ENCODE measurements at places on chromosomes 2 and 18. TPM values are rescaled to one million over a fixed set of nuclear protein-coding genes. Genes with fewer than 3 reads are reported as not detected.

The SNTG2 gene
- total RNA-seq = not detected

The LYPD6B gene
- 0.43 TPM for total RNA-seq

The BMP10 gene
- total RNA-seq = not detected

The HJURP gene
- total RNA-seq = 29.0 TPM

The C1QL2 gene
- total RNA-seq = not detected

The TUBA3E gene
- not detected for total RNA-seq

GRCh38 chr2:134570676-134571075 is 148.1 kb downstream of the TMEM163 start:
- H3K27me3 ChIP-seq = no peaks in the 10 kb centered on the region
- H3K27ac ChIP-seq = no peak overlapping the region
- H3K4me1 ChIP-seq = peaks cover 5% of the 10 kb centered on the region
- no peak overlapping the region for H3K4me3 ChIP-seq
- peak; percentile 56 for DNase-seq

DNA sequence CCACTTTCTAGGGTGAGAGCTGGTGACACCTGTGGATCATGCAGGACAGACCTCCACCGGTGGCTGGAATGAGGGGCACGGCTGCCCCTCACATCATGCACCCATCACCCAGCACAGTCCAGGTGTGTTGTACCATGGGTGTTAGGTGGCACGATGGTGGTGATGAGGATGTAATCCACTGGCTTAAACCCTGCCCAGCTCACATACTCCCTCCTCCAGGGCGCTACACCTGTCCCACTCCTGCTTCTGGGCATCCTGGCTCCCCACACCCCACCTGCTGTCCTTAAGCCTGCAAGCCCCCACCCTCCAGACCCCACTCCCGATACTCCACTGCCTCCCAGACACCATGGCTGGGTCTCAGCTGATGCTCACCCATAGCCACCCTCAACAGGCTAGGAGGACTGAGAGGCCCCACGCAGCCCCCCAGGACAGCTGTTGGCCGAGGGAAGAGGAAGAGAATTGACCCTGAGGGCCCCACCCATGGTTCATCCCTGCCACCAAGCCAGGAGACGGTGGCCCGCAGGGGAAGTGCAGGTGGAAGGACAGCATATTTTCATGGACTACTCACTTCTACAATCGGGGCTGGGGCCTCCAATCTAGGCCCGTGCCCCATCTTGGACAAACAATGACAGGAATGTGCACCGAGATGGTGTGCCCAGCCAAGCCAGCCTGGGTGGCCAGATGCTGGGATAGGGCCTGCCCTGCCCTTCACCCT is 34.3 kb downstream of the MAL start:
- no peak for DNase-seq
- H3K4me3 ChIP-seq = no peak overlapping the region
- no peaks in the 10 kb centered on the region for H3K4me1 ChIP-seq

GRCh38 chr18:79553696-79554095 is 125.9 kb upstream of the CTDP1 start:
- no peak overlapping the region for H3K4me3 ChIP-seq
- no peak for DNase-seq
- no peaks in the 10 kb centered on the region for H3K27me3 ChIP-seq
- no peak overlapping the region for H3K27ac ChIP-seq
- no peaks in the 10 kb centered on the region for H3K36me3 ChIP-seq
- no peaks in the 10 kb centered on the region for H3K4me1 ChIP-seq

DNA sequence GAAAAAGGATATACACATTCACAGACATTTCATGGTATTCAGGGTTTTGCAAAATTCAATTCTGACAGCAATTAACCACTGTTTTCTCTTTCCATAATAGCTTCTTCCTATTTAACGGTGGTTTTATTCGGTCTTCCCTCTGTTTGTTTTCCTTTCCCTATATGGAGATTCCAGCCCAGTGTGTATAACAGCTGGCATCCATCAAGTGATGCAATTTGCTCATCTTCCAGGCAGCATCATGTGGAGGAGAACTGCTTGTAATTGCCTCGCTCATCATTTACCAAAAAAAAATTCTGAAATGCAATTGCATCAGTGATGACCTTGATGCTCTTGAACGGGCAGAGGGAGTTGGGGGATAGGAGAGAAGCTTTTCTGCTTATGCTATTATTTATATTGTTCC is 165.9 kb upstream of the PGAP1 start:
- H3K36me3 ChIP-seq = peaks cover 15% of the 10 kb centered on the region
- DNase-seq = no peak
- H3K27ac ChIP-seq = no peak overlapping the region
- no peak overlapping the region for H3K4me3 ChIP-seq
- no peaks in the 10 kb centered on the region for H3K27me3 ChIP-seq
- H3K4me1 ChIP-seq = no peaks in the 10 kb centered on the region

GRCh38 chr2:200845194-200845593 is 19.3 kb downstream of the CLK1 start:
- no peak overlapping the region for H3K27ac ChIP-seq
- no peak overlapping the region for H3K4me3 ChIP-seq
- no peak for DNase-seq
- H3K27me3 ChIP-seq = no peaks in the 10 kb centered on the region
- no peaks in the 10 kb centered on the region for H3K36me3 ChIP-seq

GRCh38 chr18:70190529-70190928 is 15.0 kb downstream of the RTTN start:
- H3K36me3 ChIP-seq = peaks cover 78% of the 10 kb centered on the region
- DNase-seq = no peak
- H3K27me3 ChIP-seq = no peaks in the 10 kb centered on the region
- H3K27ac ChIP-seq = no peak overlapping the region
- H3K4me3 ChIP-seq = no peak overlapping the region

- DNase-seq = peak; percentile 44
- no peak overlapping the region for H3K4me3 ChIP-seq
- no peaks in the 10 kb centered on the region for H3K36me3 ChIP-seq
- H3K27me3 ChIP-seq = no peaks in the 10 kb centered on the region
- peak overlapping the region; percentile 82 for H3K27ac ChIP-seq
Observed at GRCh38 chr2:32719430-32719829, 91.6 kb downstream of the TTC27 start.

DNA sequence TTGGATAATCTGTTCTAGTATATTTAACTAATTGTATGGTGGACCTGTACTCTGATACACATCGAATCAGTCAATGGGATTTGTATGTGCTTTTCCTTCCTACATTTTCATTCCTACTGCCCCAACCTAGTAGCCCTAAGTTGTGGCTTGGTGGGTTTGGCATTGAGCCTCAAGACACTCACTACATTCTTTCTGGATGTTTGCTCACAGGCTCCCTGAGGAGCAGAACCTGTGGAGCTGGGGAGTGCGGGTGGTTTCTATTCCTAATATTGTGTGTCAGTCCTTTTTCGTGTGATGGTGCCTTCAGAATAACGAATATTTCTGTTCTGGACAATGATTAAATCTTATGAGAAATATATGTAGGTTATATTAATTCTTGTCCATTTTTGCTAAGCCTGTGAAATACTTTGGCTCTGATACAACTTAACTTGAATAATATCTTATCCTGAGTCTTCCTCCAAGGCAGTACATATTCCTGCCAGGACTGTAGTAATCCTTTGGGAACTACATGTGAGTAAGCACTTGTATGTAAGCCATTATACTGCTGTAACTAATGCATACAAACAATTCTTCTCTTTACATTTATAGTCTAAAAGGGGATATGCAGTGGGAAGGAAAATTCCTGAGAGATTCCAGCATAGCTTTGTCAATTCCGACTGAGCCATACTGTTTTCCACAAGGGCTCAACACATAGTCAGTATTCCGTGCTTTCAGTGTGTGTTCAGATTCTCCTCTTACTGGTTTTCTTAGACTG is 150.6 kb downstream of the AGPS start:
- H3K27ac ChIP-seq = no peak overlapping the region
- H3K4me3 ChIP-seq = no peak overlapping the region
- no peaks in the 10 kb centered on the region for H3K4me1 ChIP-seq
- no peaks in the 10 kb centered on the region for H3K27me3 ChIP-seq

DNA sequence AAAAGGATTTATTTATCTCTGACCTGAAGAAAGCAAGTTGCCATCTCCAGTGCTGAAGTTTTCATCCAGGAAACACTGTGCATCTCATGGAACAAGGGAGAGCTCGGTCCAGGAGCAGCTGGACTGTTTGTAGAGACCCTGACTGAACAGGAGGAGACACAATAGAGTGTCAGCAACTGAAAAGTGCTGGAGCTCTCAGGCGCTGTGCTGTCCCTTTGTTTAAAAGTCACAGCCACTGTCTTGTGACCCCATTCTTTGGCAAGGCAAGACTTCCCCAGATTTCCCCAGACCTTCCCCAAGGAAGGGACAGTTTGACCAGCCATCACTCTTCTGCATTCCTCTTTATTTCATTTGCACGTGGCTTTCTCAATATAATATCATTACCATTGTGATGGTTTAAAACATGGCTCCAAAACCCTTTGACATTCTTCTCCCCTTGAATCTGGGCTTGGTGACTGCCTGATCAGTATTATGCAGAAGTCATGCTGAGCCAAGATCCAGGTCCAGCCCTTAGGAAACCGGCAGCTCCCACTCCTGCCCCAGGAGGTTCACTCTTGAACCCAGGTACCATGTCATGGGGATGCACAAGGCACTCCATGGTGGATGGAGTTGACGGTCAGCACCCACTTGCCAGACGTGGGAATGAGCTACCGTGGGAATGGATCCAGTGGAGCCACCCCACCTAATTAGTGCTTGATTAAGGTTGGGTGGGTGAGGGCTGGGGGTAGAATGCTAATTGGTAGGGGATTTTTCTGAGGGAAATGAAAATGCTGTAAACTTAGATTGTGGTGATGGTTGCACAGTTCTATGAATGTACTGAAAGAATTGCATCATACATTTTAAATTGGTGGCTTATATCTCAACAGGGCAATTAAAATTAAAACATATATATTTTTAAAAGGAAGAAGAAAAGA is 497.9 kb upstream of the RAB6C start:
- H3K4me1 ChIP-seq = peaks cover 16% of the 10 kb centered on the region
- H3K27me3 ChIP-seq = no peaks in the 10 kb centered on the region
- no peak for DNase-seq
- no peak overlapping the region for H3K27ac ChIP-seq
- H3K36me3 ChIP-seq = no peaks in the 10 kb centered on the region

DNA sequence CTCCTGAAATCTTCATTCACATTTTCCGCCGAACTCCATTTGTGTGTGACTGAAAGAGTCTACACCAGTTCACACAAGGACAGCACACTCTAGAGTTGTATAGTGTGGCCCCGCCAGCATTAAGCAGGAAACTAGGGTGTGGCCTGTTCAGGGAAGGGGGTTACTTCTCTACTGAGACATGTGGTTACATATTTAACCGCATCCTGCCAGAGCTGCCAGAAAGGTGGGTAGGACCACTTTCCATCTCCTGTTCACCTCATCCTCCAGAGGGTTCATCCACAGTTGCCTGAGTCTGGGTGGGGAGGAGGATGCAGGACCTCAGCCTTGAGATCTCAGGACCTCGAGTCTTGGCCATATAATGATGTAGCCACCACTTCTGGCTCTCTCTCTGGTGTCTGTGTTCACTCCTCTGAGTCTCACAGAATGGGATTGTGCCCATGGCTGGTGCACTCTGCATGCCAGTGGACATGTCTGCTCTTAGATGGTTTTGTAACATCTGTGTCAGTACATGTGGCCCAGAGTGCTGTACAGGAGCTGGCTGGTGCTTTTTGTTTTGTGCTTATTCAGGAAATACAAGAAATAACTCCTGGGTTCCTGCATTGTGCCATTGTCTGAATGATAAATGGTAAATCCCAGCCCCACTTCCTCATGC is 7.7 kb upstream of the SP140L start:
- H3K27ac ChIP-seq = no peak overlapping the region
- peaks cover 13% of the 10 kb centered on the region for H3K4me1 ChIP-seq
- H3K36me3 ChIP-seq = no peaks in the 10 kb centered on the region
- no peak overlapping the region for H3K4me3 ChIP-seq
- peak; percentile 47 for DNase-seq

DNA sequence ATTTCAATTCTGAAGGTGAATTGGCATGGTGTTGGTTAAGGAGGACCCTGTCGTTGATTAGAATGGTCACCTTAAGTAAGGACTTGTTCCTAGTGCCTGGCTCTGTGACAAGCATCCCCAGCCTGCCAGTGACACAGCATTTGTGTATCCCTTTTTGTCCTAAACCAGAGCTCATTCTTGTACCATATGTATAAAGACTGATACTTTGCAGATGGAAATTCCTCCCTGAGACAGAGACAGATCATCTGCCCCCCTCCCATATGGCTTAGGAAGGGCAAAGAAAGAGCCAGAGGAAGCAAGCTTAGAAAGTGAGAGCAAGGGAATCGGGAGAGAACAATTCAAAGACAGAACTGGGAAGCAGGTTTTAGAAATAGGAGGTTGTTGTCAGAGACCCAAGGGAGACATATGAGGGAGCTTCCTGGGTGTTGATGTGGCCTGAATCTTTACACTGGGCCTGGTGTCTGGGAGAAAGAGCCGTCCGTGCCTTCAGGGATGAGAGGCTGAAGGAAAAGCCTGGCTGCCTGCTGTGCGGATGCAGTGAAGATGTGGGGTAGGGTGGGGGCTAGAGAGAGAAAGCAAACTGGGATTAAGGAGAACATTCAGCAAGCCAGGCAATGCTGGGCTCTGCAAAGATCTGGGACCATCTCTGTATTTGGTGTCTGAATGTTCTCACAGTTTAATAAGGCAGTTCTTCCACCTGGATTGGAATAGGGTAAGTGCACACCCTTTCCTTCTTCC is 13.2 kb upstream of the CHRNA1 start:
- no peaks in the 10 kb centered on the region for H3K27me3 ChIP-seq
- no peak for DNase-seq
- no peaks in the 10 kb centered on the region for H3K4me1 ChIP-seq
- H3K4me3 ChIP-seq = no peak overlapping the region
- no peak overlapping the region for H3K27ac ChIP-seq

DNA sequence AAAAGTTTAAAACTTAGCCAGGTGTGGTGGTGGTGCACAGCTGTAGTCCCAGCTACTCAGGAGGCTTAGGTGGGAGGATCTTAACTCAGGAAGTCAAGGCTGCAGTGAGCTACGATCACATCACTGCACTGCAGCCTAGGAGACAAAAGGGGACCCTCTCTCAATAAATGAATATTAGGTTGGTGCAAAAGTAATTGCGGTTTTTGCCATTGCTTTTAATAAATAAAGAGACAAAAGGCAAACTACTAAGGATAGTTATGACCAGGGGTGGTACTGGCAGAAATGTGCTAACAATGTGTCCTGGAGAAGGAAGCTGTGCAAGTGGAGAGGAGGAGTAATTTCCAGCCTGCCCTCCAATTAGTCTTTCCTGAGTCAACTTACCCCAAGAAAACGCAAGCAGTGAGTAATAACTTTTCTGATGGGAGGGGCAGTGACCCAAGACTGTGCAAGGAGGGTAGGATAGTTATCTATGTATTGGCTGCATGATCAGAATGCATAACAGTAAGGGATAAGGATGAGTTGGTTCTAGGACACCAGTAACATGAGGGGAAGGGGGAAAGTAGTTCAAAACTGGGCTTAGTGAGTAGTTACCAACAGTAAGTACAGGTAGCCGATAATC is 1.5 kb downstream of the EXOC6B start:
- no peaks in the 10 kb centered on the region for H3K36me3 ChIP-seq
- no peaks in the 10 kb centered on the region for H3K4me1 ChIP-seq
- DNase-seq = no peak
- H3K4me3 ChIP-seq = no peak overlapping the region

- H3K4me1 ChIP-seq = peaks cover 24% of the 10 kb centered on the region
- peak; percentile 61 for DNase-seq
- peaks cover 9% of the 10 kb centered on the region for H3K36me3 ChIP-seq
- H3K4me3 ChIP-seq = peak overlapping the region; percentile 92
- no peaks in the 10 kb centered on the region for H3K27me3 ChIP-seq
Observed at GRCh38 chr2:232697807-232698110, 628 bp downstream of the GIGYF2 start.

Measured in Karpas-422 (cell line).